ENCODE measurements at places on chromosomes 2 and 18.

DNA sequence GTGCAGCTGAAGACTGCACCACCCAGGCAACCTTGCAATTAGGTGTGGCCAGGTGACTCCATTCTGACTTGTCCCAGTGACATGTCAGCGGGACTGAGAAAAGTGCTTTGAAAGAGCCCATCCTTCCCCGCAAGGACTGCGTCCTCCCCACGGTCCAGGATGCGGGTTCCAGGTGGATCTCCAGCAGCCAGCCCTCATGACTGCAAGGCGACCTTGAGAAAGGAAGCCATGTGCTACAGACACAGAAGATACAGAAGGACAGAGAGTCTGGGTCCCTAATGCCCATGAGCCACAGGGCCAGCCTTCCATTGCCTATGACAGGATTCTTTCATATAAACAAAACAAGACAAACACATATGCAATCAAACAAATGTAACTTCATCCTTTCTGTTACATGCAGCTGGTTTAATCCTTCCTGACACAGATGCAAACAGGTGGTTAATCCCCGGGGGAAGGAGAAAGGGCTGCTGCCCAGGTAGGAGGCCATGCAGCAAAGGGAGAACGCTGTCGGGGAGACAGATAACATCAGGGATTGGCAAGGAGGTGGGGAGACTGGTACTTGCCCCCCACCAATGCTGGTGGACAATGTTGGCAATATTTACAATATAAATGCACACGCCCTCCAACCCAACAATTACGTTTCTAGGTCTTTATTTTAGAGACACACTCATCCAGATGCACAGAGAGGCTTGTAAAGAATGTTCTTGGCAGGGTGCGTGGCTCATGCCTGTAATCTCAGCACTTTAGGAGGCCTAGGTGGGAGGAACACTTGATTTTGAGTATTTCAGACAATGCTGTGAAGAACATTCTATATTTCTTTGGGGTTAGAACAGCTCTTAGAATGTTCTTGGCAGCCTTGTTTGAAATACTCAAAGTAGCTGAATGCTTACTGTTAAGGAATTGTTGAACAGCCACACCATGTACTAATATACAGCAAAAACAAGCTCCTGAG lies 64.8 kb downstream of the NCAPH start:
- DNase-seq: no peak

- DNase-seq: no peak
These were observed 20.6 kb downstream of the USP37 start for GRCh38 chr2:218547511-218547910.

GRCh38 chr18:1774261-1774660 lies 797.0 kb downstream of the METTL4 start:
- no peak for DNase-seq

DNA sequence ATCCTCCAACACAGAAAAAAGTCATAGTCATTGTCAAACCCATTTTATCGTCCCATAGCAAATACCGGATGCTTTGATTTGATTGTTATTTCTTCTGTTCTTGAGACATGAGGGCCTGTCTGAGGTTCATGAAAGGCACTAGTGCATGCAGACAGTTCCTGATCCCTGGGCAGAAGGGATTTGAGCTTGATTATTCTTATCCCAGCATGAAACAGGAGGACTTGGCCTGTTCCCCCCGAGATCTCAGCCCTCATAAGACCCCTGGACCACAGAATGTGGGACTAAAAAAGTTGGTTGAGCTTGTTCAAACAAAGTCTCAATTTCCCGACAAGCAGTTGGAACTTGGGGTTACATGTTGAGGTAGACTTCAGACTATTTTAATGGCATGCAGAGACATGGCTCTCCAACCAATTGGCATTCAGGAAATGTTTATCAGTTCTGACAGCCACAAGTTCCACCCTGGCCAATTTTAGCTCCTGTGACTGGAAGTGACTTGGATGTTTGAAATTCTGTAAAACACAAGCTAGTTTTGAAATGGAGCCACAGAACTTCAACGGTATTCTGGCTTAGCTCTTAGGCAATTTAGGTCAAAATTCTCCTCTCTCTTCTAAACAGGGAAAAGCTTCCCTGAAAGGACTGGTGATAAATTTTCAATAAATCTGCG lies 366.9 kb upstream of the SLC14A2 start:
- DNase-seq: no peak

DNA sequence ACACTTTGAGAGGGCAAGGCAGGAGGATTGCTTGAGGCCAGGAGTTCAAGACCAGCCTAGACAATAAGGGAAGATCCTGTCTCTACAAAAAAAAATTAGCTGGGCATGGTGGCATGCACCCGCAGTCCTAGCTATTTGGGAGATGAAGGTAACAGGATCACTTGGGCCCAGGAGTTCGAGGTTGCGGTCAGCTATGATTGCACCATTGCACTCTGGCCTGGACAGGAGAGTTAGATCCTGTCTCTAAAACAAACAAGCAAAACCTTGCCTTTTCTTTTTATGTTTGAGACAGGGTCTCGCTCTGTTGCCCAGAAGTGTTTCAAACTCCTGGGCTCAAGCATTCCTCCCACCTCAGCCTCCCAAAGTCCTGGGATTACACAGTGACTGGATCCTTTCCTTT lies 14.5 kb upstream of the THADA start:
- DNase-seq: no peak

Measured in activated T-cell treated with anti-CD3 and anti-CD28 coated beads, Interleukin-2, amount 50 U/mL, for 1 hour (primary cell).